ENCODE measurements at places on chromosomes 7 and 10.

GRCh38 chr10:77474386-77474785 lies 163.2 kb downstream of the KCNMA1 start:
- DNase-seq = no peak

GRCh38 chr10:44186150-44186549 lies 198.7 kb downstream of the CXCL12 start:
- DNase-seq = no peak

DNA sequence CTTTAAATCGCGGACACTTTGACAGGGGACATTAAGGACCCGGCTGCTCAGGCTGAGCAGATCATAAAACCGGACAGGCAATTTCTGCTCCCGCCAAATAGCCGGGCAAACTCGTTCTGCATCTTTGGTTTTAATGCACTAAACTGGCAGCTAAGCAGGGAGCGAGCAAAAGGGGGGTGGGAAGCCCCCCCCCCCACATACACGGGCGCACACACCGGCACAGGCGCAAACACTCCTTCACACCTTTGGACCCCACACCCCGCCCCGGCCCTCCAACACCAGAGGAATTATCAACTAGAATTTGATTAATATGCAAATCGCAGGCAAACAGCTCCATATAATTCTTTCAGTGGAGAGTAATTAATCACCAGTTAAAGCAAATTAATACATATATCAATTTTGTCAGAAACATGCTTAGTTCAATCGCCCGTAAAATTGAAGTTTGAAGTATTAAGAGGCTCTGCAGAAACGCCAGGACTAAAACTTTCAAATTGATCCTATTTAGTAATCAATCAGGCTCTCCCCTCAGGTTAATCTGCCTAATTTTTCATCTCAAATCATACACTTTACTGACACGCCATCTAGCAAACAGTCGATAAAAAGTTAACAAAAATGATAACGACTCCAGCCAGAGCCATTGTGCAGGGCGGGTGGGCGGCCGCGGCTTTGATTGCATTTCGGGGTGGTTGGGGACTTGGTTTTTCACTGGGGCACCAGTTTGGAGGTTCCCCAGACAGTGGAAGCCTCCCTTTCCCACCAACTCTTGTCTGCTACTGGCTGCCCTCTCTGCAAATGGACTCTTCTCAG lies 9.9 kb downstream of the LBX1 start:
- no peak for DNase-seq

GRCh38 chr10:62632071-62632809 lies 172.3 kb upstream of the ADO start:
- no peak for DNase-seq

GRCh38 chr10:89458291-89458690 lies 43.9 kb downstream of the IFIT5 start:
- DNase-seq = no peak

DNA sequence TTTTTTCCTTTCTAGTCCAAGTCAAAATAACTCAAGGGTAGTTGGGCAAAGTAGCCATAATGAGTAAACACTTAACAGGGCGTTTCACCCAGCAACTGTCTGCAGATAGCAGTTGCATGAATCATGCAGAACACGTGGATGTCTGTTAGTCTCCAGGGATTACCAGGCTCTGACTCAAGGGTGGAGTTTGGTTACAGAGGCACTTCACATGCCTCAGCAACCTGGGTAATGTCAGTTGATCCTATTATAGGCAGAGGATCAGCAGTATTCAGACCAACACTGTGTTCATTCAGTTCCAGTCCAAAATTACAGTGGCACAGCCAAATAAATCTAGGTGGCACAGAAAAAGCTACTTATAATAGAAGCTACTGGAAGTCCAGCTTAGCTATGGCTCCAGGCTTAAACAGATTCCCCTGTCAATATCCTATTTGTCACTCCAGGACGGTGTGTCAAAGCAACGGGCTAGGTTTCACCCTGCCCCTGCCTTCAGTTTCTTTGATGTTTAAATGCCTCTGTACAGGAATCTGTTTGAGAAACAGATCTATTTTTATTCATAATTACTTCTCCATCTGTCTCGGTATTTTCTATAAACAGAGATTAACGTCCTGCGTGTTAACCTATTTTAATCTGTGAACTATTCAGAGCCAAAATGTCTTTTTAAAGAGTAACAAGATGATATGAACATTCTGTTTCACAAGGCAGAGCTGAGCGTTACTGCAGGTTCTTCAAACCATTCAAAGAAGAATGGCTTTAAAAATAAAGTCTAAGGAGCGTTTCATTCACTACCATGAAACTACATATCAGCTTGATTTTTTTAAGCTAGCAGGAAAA lies 162.6 kb upstream of the AKR1E2 start:
- no peak for DNase-seq

- no peak for DNase-seq
Measured at GRCh38 chr7:69176841-69177240, 421.4 kb upstream of the AUTS2 start.

DNA sequence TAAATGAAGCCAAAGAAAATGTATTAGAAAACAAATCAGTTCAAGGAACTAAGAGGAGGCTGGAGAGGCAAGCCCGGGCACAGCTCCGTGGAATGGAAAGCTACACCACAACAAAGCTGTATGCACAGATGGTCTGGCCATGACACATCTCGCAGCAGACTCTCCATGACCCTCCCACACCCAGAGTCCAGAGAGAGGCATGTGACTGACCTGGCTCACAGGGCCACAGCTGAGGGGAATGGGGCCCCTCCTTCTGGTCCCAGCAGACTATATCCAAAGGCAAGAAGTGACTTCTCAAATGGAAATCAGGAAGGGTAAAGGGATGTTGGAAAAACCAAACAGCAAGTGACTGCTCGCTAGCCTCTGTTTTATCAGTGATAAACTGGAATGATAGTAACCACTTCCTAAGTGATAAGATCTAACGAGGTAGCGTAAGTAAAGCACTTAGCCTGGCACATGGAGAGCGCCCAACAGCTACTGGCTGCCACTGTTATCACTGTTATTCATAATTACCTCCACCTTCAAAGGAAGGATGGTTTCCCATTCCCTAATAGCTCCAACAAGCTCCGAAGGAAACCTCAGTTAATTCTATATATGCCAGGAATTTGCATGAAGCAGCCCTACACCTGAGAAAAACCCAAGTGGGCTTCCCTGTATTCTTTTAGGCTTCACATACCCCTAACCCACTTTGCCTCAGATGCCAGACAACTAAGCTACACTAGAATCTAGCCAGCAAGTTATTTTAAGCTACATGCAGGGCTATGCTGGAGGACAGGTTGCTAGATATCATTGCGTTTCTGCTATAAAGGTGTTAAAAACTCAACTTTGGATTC lies 8.4 kb downstream of the OSBPL3 start:
- DNase-seq = no peak

DNA sequence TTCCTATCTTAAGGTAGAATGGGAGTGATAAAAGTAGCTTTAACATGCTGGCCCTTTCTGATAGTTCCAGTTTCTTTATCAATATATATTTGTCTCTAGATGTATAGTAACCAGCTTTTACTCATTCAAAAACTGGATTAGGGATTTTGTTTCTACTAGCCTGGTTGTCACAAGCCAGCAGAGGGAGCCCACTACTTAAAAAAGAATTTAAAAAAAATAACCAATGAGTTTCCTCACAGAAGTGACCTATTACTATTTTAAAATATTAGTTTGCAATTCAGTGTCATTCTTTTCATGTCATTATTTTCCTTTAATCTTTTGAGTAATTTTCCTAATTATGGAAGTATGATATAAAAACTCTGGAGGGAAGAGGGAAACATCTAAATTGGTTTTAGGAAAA lies 142.1 kb downstream of the PHTF2 start:
- DNase-seq = no peak

GRCh38 chr10:75672842-75673241 lies 241.4 kb downstream of the LRMDA start:
- DNase-seq = no peak

DNA sequence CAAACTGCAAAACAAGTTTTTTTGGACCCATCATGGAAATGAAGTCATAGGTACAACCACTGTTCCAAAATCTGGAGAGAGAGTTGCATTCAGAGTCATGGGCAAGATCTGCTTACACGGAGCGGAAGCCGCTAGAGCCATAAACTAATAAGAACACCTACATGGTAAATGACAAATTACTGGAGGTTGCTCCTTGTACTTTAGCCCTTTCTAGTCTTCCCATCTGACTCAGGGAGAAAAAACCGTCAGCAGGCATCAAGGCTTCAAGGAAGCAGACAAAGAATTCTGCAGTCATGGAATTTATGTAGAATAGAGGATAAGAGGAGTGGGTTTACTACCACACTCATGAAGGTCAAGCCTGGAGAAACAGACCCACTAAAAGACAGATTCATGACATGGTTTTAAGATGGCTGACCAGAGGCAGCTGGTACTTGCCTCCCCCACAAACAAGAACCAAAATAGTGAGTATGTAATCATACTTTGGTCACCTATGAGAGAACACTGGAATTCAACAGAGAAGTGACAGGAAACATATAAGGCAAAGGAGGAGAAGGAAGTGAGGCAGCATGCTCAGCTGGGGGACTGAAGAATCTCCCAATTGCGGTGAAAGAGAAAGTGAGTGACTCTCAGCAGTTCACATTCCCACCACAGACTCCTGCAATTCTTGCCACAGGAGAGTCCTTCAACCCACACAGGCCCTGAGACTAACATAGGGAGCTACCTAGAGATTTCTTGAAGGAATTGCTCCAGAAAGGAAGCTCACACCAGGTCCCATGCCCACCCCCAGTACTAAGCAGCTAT lies 42.4 kb upstream of the ASAH2 start:
- DNase-seq = no peak

GRCh38 chr7:142792129-142792528 lies 21.4 kb downstream of the PRSS2 start:
- no peak for DNase-seq

DNA sequence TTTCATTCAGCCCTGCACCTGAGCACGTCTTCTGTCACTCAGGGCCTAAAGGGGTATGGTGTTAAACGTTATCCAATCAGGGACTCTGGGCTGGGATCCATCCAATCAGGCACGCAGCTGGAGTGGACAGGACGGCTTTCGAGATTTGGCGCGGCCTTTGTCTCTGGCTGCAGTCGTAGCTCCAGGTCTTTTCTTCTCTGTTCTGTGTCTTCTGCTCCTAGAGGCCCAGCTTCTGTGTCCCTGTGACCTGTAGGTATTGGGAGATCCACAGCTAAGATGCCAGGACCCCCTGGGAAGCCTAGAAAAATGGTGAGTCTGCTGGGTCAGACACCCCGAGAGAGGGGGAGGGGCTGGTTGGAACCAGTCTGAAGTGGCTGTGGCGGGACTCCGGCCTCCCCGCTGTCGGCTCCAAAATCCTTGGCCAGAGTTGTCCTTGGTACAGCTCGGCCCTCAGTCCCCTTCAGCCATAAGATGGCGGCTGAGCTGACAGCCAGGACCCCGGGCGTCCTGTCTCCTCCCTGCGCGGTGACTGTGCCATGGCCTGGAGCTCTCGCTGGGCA lies 11.7 kb upstream of the ZNF680 start:
- no peak for DNase-seq

DNA sequence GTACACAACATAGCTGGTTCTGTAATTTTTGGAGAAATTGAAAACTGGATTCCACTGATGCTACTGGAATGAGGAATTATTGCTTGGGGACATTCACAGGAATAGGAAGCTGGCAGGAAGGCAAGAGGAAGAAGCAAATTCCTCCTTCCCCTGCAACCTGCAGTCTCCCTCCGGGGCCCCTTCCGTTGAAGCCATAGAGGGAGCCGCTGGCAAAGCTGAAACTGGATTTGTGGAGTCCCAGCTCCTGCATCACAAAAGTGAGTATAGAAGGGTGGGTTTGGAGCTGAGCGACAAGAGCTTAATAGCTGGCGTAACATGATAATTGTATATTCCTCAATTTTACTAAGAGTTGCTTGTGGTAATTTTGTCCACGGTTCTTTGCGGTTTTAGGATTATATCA lies 190.8 kb downstream of the ADRA2A start:
- no peak for DNase-seq

- DNase-seq = no peak
Measured at GRCh38 chr7:159329818-159330378, 185.2 kb upstream of the VIPR2 start.

- no peak for DNase-seq
Measured at GRCh38 chr7:158843771-158844170, 12.6 kb upstream of the DYNC2I1 start.

GRCh38 chr7:46549347-46549746 lies 628.3 kb upstream of the IGFBP3 start:
- no peak for DNase-seq

DNA sequence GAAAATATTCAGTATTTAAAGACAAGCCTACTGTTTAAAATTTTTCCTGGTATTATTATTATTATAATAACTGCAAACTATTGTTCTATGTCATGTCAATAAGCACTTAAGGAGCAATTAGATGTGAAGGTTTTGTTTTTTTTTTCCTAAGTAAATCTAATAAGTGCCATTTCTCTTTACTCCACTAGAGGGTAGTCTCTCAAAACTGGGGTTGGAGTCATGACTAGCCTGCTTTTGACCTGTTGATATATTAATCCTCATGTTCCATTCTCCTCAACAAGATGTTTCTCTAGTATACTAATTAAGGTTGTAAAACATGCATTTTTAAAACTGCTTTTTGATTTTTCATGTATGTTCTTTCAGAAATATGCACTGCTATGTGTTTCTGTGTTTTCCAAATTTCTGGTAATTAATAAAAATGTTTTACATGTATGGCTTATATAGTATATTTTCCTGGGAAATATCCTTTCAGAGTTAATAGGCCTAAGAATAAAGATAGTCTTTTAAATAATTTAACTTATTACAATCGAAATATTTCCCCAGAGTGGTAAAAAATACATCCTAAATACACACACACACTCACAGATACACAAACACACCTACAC lies 1.0 kb upstream of the LRRN3 start:
- DNase-seq = no peak

GRCh38 chr10:82925547-82925946 lies 1050.6 kb downstream of the NRG3 start:
- no peak for DNase-seq

GRCh38 chr7:4072161-4072925 lies 609.8 kb upstream of the FOXK1 start:
- no peak for DNase-seq

GRCh38 chr7:131723926-131724325 lies 167.5 kb upstream of the PODXL start:
- DNase-seq = no peak

- no peak for DNase-seq
Measured at GRCh38 chr7:111362506-111363054, 199.7 kb downstream of the IMMP2L start.

- DNase-seq = no peak
Measured at GRCh38 chr7:595621-596010, 76.0 kb upstream of the PDGFA start.

DNA sequence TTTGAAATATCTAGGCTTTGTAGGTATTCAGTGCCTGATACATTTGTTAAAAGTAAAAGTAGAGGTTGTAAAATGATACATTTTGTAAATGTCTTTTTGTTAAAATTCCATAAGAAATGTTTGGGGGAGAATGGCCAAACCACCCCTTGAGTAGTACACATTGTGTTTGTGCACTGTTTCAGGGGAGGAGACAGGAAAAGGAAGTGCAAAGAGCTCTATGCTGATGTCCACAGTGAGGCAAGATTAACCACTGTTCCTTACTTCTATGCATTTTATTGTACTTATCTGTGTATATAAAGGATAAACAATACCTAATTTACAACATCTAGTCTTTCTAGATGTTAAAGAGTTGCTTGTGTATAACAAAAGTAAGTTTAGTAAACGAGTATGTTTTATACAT lies 7.4 kb upstream of the CYCS start:
- no peak for DNase-seq

Data from activated naive CD4-positive, alpha-beta T cell treated with anti-CD3 and anti-CD28 coated beads, Interleukin-2, amount 50 U/mL, for 72 hours (primary cell).